Neural crest cell (in vitro differentiated cells): ENCODE measurements at places on chromosomes 13 and 19. TPM values are rescaled to one million over a fixed set of nuclear protein-coding genes. Genes with fewer than 3 reads are reported as not detected.
A peak's percentile ranks its signal among the peaks of the same experiment; 100 is the strongest.

DNA sequence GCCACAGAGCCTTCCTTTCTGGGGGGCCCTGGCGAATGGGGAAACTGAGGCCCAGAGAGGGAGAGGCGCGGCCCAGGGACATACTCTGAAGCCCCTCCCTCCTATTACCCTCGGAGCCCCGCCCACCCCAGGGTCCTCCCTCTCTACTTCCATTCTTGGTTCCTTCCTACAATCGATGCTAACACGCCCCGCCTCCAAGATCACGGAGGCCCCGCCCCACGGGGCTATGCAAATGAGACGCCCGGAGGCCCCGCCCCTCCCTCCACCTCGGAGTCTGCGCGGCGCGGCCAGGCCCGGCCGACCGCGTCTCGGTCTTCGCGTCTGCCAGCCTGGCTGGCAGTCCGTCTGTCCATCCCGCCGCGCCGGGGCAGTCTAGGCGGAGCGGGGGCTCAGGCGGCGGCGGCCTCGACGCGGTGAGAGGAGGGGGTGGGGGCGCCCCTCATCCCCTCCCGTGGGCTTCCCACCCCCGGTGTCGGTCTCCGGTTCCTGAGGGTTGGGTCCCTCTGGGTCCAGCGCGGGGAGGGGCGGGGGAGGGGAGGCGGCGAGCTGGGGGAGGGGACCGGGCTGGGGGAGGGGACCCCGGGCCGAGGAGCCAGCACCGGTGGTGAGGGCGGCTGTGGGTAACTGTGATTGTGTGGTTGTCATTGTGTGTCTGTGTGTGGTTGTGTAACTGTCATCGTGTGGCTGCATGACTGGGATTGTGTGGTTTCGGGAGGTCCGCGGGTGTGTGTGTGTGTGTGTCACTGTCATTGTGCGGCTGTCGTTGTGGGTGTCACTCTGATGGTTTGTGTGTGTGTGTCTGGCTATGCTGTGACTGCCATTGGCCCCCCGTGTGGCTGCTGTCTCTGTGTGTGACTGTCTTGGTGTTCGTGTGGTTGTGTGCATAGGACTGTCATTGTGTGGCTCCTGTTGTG is at the start of gene PLPPR2:
Gene PLPPR2, plus strand, starts transcription at position 273 of the 914 bp plus-strand sequence. CDS start 2,242 bp downstream, outside the sequence.
- H3K27me3 ChIP-seq: peaks cover 25% of the 10 kb centered on the region
- peak within 1 kb of the TSS; percentile 58 for H3K27ac ChIP-seq
- H3K4me3 ChIP-seq: peak within 1 kb of the TSS; percentile 83
- peaks cover 13% of the 10 kb centered on the region for H3K4me1 ChIP-seq
- peak; percentile 91 for DNase-seq

DNA sequence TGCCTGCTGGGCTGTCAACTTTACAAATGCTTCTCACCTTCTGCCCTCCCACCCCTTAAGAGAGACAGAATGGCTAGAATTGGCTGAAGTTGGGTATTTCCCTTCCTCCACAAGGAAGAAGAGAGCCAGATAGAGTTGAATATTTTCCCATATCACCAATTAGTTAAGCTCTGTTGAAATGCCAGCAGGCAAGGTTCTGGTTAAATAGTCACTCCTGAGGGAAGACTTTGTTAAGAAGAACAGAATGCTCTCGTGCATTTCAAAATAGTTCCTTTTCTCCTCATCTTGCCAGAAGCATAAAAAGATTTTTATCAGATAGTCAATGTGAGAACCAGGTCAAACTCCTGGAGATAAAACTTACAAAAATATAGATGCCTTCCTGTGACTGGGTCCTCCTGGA is 2857.0 kb upstream of the PCDH20 start:
- no peak overlapping the region for H3K4me3 ChIP-seq
- H3K27me3 ChIP-seq: no peaks in the 10 kb centered on the region
- no peak overlapping the region for H3K27ac ChIP-seq
- H3K4me1 ChIP-seq: no peaks in the 10 kb centered on the region

DNA sequence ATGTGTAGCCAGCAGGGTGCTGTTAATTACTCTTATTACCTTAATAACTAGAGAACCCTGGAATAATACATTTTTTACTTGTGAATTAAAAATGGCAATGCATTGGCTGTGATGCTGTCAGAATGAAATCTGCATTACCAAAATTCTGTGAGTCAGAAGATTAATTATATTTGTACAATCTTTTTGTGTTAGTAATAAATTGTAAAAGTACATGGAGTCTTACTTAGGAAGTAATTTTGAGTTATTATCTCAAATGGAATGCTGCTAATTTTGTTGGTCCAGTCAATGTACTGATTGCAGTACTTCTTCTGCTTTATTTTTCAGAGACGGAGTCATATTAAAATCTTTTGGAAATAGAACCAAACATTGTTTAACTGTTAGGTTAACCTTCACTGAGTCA is 152.0 kb upstream of the SLC10A2 start:
- H3K27me3 ChIP-seq: no peaks in the 10 kb centered on the region
- peaks cover 3% of the 10 kb centered on the region for H3K36me3 ChIP-seq
- no peak overlapping the region for H3K4me3 ChIP-seq

Gene IFNL1
- total RNA-seq: not detected in 2 replicates

GRCh38 chr19:6105444-6105843 is 4.9 kb downstream of the RFX2 start:
- H3K27ac ChIP-seq: no peak overlapping the region
- peaks cover 26% of the 10 kb centered on the region for H3K4me1 ChIP-seq
- H3K27me3 ChIP-seq: peaks cover 14% of the 10 kb centered on the region
- peaks cover 6% of the 10 kb centered on the region for H3K36me3 ChIP-seq
